Cortex of kidney (tissue), 1 donor: ENCODE measurements at places on chromosomes 5 and 9.

DNA sequence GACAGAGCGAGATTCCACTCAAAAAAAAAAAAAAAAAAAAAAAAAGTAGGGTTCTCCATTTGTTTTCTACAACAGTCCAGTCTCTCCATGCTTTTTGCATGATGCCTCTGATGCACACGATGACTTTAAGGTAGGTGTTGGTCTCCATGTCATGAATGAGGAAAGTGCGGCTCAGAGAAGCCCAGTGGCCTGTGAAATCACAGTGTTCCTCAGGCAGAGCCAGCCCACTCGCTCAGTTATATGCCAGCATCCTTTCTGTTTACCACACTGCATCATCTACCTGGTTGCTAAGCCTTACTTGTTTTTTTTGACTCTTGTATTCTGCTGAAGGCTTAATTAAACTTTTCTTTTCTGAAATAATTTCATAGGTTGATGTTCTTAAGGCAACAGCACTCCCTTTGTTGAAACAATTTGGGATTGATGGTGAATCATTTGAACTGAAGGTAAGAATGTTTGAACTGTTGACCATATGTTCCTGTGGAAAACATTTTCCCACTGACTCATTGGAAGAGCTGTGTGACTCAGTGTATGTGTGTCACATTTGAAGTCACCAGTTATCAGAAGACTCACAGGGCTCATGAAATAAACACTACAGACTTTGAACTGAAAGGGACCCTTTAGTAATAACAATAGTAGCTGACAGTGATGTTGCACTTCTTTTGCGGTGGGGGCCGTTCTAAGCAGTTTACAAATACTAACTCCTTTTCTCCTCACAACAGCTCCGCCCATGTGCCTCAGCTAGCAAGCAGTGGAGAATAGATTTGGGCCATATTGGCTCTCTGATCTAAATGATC, 40.2 kb downstream of the RCL1 start:
- DNase-seq = no peak

DNA sequence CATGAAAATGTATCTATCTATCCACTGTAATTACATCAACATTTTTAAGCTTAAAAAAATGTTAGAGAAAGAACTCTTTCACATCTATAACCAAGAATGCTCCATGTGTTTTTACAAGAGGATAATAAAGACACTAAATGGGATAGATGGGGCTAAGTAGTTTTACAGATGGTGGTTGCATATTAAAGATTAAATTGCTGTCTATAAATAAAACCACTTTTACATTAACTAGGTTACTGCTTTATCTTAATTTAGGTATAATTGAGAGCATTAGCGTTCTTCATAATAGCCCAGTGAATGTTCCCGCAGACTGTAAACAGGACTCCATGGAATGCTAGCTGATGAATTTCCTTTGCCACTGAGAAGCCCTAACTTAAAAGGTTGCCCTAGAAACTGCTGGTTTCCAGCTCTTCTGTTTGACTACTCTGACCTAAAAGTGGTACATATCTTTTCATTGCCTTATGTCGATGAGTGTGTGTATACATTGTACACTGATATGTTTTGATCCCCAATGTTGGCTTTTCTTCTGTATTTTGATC, 117.9 kb downstream of the SGCD start:
- DNase-seq = no peak

GRCh38 chr5:61916621-61917620, 389.1 kb upstream of the KIF2A start:
- no peak for DNase-seq

DNA sequence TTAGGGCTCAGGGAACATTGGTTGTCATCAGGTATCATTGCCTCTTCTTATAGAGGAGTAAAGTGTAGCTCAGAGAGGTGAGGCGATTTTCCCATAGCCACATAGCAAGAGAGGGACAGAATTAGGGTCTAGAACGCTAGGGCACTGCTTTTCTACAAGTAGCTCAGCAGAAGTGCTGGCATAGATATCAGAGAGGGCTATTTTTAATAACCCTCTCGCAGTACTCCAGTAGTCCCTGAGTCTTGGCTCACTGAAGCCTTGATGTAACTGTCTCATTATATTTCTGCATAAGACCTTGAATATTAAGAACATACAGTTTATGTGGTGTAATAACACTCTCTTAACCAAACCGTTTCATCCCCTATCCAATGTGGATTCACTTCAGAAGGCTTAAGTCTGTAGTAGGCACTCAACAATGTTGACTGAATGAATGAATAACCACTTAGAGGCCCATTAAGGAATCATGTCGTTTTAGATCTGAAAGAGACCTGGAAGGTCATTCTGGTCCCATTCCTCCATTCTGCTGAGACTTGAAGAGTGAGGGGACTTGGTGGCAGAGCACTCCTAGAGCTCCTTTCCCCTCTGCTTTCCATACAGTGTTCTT, 4.7 kb upstream of the FRMPD1 start:
- DNase-seq = no peak

DNA sequence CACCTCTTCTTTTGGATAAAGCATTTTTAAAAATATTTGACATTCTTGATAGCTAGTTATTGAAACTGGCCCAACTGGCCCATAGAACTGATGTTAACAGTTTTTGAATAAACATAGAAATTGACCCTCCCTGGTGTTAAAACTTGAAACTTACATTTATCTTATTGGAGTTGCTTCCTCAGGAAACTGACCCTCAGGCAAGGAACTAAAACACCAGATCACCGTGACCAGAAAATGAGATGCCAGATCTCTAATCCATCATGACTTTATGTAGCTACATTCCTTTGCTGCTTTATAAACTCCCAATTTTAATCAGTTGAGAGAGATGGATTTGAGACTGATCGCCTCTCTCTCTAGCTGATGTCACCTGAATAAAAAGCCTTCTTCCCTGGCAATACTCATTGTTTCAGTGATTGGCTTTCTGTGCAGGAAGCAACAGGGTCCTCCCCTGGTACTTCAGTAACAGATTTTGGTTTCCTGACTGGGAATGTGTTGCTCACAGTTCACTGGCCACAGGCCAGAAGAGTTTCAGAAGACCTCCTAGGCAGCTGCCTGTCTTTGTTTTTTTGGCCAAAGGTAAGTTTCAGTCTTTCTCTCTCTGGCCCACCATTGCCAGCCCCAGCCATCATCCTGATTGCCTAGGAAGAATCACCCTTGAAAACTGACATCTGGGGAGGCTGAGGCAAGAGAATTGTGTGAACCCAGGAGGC, 212.4 kb downstream of the DTWD2 start:
- no peak for DNase-seq

DNA sequence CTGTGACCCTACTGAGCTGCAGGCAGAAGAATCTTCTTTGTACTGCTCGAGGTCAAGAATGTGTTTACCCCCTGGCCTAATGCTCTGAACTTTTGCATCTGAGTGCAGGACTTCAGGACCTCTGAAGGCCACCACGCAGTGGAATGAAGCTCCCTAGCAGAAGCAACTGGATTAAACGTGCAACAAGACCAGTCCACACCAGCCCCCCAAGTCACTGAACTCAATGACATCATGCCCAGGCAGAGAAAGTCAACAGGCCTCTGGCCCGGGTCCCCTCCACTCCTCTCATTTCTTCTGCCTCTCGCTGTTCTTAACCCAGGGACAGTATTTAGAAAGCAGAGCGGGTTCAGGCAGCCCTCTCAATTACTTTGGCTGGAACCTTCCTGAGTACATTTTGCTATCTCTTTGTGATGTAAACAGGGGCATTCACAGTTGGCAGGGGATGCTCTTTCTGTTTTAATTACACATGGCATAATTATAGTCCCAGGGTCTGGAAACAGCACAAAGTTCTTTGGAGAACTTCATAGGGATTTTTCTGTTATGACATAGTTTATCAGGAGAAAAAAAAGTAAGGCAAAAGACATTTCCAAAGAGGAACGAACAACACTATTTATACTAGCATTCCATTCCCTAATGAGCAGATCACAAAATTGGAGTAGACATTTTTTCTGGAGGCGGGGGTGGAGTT, 108.2 kb upstream of the SPATA31D4 start:
- no peak for DNase-seq

- DNase-seq = no peak
Measured at GRCh38 chr5:34525761-34526160, 130.4 kb upstream of the RAI14 start.

GRCh38 chr9:106878934-106879333, 16.0 kb downstream of the ZNF462 start:
- no peak for DNase-seq

DNA sequence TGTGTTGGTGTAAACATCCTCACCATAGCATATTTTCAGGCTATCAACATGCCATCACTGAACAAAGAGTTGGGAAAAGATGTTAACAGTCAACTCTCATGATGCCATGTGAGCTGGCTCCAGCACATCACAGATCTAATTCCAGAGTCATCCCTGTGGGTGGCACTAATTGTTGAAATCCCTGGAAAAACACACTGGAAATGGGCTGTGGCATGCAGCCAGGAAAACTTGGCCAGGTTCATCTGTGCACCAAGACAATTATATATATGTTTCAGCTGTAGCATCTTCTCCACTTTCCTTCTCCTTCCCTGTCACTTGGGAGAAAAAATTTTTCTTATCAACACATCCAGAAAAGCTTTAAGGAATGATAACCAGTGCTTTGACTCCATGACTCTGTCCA, 313.7 kb downstream of the TRIM32 start:
- no peak for DNase-seq

GRCh38 chr9:71619926-71620325, 148.4 kb downstream of the CEMIP2 start:
- DNase-seq = no peak

DNA sequence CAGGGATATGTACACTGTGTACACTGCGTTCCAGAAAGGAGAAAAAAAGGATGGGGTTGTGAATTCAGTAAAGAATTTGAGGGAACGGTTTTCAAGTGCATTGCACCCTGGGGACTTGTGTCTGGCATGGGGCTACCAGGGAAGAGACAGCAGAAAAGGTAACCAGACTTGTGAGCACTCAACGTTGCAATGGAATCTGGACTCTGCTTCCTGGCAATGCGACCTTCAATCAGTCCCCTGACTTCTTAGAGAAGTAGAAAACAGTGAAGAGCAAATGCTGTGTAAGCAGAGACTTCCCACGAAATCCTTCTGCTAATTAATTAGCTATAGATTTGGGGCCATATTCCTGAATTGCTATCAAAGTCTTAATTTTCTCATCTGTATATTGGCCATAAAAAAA, 36.3 kb downstream of the MACIR start:
- DNase-seq = no peak
